ENCODE measurements at places on chromosomes 2 and 18.

DNA sequence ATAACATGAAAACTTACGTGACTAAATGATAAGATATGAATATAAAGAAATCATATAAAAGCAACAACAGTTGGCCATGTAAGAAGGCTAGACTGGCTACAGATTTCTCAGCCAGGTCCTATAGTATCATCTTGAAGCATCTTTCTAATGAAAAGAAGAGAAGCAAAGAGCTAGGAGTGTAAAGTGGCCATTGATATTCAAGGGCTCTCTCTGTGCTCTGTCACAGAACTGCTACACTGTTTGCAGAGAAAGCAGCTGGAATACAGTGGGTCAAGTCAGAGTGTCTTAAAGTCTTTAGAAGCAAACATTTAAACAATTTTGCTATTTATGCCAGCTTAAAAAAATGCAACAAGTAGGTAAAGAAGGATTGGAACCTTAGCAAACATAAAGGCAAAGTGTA is 118.8 kb downstream of the SCN9A start:
- no peak for DNase-seq

- DNase-seq, result no peak
Measured at GRCh38 chr18:25453556-25454269, 101.7 kb upstream of the ZNF521 start.

DNA sequence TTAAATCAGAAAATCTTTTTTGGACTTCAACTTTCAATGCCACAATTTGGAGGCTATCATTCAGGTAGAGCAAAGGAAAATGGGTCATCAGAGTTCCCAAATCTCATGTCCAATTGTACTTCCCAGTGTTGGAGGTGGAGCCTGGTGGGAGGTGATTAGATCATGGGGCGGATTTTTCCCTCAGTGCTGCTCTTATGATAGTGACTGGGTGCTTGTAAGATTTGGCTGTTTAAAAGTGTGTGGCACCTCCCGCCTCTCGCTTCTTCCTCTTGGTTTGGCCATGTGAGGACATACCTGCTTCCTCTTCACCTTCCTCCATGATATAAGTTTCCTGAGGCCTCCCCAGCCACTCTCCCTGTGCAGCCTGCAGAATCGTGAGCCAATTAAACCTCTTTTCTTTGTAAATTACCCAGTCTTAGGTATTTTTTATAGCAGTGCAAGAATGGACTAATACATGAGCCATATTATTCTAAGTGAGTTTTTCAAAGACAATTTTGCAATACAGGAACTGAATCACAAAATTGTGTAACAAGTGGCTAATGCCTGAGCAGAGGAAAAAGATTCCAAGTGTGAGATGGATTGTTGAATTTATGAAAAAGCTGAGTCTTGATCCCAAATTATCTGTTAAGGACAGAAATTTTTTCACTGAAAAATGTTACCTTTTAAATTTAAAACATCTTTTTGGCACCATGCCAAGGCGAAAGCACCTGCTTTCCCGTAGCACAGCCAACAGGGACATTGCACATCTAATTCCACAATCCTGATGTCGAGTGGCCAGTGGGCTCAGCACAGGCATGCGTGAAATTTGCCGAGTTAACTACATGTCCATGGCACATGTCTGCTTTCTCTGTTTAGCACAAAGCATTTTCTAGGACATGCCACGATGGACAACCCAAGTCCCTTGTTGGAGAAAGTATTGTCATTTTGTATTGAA is 150.9 kb downstream of the COL6A3 start:
- no peak for DNase-seq

GRCh38 chr18:70322928-70323327 is 34.1 kb downstream of the SOCS6 start:
- no peak for DNase-seq

DNA sequence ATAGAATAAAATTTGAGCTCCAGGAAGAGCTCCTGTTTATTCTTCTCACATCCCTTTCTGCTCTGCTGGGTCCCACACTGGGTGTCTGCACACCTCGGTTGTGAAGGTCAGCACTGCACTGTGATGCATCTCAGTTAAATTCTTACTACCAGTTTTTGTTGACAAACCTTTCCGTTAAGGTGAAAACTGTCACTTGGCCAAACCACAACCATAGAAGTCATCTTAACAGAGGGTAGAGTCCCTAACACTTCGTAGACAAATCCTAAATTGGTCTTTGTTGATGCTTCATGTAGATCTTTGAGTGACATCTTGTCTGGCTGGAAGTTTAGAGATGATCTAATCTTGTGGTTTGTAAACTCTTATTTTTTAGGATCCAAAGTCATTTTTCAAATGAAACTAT is 167.4 kb upstream of the MAP3K20 start:
- no peak for DNase-seq

Measured in activated T-cell treated with anti-CD3 and anti-CD28 coated beads, Interleukin-2, amount 50 U/mL, for 72 hours (primary cell).